Stimulated activated CD4-positive, alpha-beta T cell treated with anti-CD3 and anti-CD28 coated beads, TNF-alpha, amount 100 ng/mL, for 24 hours (primary cell): ENCODE measurements at places on chromosomes 5 and 9.

GRCh38 chr9:87422999-87423398 lies 74.7 kb upstream of the DAPK1 start:
- no peak for DNase-seq

GRCh38 chr5:5523066-5523505 lies 100.6 kb downstream of the ICE1 start:
- no peak for DNase-seq

- no peak for DNase-seq
Measured at GRCh38 chr9:135303280-135303647, 176.3 kb upstream of the PPP1R26 start.

DNA sequence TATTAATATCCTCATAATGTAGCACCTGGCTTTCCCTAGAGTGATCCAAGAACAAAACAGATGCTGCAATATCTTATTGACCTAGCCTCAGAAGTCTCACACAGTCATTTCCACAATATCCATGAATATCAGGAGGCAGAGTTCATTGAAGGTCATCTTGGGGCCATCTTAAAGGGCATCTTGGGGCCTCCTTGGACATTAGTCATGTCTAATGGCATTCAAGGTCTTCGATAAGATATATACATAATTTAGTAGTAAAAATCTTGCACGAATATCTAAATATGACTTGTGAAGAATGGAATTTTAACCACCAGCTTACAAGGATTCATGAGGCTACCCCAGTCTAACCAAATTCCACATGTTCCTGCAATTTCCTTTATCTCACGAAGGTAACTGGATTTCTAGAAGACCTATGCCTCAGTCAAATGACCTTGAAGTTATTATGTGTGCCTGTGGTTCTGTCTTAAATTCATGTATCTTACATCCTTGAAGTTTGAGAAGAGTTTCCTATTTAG lies 163.6 kb upstream of the SPEF2 start:
- DNase-seq = no peak

DNA sequence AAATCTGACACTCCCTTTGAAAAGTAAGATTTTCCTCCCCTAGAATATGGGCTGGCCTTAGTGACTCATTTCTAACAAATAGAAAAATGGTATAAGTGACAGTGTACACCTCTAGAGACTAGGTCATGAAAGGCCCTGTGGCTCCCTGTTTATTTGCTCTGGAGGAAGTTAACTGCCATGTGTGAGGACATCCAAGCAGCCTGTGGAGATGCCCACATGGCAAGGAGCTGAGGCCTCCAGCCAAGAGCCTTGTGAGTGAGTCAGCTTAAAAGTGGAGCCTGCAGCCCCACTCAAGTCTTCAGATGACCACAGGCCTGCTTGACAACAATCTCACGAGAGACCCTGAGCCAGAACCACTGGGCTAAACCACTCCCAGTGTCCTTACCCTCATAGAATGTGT lies 128.1 kb upstream of the LHFPL2 start:
- no peak for DNase-seq

GRCh38 chr5:149374303-149374702 lies 4.8 kb downstream of the IL17B start:
- no peak for DNase-seq

DNA sequence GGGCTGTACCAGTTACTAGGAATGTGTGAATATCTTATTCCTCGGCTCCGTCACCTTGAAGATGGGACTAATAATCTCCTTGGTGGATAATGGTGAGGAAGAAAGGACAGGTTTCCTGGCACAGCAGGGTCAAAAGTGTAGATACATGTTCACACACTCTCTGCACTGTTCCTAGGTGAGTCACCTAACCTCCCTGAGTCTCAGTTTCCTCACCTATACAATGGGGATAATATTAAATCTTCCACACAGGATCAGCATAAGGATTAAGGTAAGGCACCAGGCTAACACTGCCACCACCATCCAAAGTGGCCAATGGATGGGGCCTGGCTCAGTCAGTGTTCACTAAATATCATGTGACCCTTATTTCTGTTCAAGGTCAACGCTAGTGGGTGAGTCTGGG lies 66.9 kb downstream of the PSMB7 start:
- DNase-seq = no peak

DNA sequence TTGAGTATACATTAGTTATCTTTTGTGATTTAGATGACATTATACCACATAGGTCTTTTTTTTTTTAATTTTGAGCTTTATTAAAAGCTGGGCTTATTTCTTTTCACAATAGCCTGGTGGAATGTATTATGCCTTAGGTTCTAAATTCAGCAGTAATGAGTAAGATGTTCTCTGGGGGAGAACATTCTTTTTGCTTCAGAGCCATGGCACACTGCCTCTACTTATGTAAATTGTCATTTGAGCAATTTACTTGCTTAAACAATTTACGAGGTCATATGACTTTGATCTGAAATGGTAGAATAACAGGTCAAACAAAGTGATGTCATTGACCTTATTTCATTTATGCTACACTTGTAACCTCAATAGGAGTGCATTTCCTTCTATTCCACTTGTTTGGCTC lies 154.2 kb downstream of the FOCAD start:
- no peak for DNase-seq

GRCh38 chr9:134329576-134329855 lies 3.3 kb downstream of the RXRA start:
- no peak for DNase-seq

DNA sequence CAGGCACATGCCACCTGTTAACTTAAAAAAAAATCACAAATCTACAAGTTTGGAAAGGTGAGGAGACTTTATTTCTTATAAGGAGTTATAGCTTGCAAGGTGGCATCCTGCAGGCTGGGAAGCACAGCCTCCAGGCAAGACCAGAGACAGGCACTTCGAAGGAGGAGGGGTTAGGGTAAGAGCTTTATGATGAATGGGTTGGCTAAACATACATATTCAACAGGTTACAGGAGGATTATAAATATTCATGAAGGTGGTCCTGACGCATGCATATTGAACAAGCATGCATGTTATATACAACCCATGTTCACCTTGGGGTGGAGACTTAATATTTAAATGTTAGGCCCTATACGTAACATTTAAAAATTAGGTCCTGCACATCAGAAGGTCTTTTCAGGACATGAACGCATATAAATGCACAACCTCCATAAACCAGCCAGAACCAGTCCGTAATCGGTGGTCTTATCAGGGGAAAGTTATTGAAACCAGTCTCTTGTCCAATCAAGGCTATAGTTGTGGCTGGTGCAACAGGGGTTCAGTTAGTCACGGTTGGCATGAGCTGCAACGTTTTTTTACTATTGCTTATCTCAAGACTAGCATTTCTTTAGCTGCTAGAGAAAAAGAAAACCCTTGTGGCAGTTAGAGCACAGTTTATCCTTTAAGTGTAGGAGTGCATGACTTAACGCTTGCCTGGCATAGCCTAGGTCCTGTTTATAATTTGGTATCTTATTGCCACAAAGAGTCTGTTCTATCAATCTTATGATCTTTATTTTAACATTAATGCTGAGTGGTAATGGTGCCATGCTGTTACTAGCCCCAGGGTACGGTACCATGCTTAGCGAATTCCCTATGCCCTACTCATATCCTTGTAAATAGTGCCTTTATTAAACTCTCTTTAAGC lies 72.7 kb downstream of the C9orf57 start:
- DNase-seq = no peak

DNA sequence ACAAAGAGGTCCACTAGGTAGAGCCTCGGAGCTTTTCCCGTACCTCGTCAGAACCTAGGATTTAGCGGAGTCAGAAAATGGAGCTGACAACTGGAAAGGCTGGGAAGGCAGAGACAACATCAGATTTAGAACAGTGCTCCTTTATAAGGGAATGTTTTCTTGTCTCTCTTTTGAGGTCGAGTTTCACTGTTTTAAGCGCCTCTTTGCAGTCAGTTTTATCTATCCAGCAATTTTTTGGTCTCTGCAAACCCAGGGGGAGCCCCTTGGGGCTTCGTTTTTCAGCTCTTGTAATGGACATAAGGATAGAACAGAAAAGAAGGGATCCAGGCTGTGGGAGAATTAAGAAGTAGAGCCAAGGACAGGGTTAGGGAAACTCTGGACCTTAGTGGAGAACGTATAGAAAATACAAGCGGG lies 80.5 kb downstream of the FNBP1 start:
- DNase-seq = no peak

GRCh38 chr9:90478821-90479220 lies 163.8 kb downstream of the DIRAS2 start:
- DNase-seq = no peak

- DNase-seq = no peak
Measured at GRCh38 chr5:59831326-59832010, 62.1 kb downstream of the PDE4D start.

DNA sequence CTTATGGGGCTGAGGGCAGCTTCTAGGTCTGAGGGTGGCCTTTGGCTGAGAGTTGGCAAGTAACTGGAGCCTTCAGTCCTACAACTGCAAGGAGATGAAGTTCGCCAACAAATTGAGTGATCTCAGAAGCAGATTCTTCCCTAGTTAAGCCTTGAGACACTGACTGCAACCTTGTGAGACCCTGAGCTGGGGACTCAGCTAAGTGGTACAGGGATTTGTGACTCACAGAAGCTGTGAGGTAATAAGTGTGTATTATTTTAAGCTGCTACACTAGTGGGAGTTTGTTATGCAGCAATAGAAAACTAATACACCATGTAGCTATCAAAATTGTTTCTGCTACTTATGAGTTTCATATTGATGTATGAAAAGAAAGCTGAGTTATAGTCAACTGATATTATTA lies 279.2 kb downstream of the PIK3R1 start:
- DNase-seq = no peak

DNA sequence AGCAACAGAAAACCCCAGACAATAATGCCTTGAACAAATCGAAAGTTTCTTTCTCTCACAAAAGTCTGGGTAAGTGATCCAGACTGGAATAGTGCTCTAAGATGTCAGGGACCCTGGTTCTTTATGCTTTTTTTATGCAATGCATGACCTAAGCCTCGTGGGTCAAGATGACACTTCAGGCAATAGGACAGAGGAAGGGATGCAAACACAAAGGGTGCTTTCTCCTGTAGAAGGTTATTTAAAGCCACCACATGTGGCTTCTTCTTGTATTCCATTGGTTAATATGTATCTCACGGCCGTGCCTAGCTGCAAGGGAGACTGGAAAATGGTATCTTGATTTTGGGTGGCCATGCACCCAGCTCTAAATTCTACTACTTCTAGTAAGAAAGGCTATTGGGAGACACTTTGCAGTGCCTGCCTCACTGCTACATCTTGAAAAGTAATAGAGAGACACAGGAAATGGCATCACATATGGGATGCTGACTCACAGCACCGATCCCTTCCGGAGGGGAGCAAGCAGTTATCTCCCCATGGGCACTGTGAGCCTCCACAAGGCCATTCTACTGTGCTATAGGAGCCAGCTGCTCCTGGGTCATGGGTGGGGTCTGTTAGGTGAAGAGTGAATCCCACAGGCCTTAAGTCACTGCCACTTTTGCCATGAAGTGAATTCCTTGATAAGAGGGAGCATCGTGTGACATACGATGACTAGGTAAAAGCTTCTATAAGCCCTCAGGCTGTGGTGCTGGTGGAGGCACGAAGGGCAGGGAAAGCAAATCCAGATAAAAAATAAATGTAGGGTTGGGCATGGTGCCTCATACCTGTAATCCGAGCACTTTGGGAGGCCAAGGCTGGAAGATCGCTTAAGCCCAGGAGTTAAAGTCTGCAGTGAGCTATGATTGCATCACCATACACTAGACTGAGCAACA lies 32.5 kb upstream of the RAB14 start:
- no peak for DNase-seq

GRCh38 chr5:149799119-149799623 lies 69.1 kb downstream of the PPARGC1B start:
- no peak for DNase-seq

DNA sequence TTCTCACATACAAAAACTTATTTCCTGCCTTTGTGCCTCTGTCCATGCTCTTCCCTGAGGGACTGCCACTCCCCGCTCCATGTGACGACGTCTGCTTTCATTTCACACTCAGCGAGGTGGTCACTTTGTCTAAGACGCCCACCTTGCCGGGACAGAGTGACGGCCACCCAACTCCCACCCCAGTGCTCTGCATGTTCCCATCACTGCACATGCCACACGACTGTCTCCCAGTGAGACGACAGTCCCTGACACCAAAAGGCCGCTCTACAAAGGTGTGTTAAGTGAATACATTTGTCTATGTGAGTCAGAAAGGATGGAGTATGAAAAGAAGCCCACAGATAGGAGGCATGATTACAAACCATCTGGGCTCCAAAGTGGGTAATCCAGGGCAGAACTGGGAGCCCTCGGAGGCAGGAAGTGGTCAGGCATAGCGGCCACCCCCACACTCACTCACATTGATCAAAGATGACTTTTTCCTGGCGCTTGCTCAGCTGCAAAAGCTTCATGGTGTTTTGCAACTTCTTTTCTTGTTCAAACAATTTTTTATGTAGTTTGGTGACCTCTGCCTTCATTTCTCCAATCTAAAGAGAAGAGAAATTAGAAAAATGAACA lies 185.8 kb downstream of the CDK5RAP2 start:
- DNase-seq = peak; percentile 43

DNA sequence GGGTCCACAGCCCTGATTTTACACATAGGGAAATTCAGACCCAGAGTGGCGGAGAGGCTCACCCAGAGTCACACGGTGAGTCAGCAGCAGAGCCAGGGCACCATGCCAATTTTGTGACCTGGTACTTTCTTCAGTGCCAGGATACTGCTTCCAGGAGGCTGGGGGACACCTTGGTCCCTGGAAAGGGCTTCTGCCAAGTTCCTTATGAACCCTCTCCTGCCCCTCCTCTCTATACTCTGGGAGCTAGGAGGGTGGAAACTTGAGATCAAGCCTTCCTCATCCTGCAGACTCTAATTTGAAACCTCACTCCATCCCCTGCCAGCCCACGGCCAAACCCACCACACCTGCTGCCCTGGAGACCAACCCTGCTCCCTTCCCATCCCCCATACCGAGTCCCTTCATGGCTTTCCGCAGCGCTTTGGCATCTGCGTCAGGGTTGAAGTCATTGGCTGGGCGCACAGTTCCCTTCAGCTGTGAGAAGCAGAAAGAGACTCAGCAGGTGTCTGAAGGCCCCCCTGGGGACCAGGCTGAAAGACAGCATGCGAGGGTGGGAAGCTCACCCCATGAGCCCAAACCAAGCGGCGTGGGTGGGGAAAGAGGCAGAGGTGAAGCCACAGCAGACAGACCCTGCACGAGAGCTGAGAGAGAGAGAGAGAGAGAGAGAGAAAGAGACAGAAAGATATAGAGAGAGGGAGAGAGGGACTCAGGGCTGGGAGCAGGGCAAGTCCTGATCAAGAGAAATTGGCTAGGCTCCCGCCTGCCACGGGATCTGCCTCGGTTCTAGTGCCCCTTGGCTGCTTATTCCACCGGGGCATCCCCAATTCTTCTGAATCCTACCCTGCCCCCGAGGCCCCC lies 33.5 kb downstream of the ANXA6 start:
- no peak for DNase-seq
